Hematopoietic multipotent progenitor cell treated with erythropoietin and hydrocortisone succinate and interleukin-3 and kit ligand, for 8 days (in vitro differentiated cells): ENCODE measurements at places on chromosomes 13 and 19.

GRCh38 chr13:73058432-73058735 lies 421 bp upstream of the KLF5 start:
- no peak for DNase-seq

DNA sequence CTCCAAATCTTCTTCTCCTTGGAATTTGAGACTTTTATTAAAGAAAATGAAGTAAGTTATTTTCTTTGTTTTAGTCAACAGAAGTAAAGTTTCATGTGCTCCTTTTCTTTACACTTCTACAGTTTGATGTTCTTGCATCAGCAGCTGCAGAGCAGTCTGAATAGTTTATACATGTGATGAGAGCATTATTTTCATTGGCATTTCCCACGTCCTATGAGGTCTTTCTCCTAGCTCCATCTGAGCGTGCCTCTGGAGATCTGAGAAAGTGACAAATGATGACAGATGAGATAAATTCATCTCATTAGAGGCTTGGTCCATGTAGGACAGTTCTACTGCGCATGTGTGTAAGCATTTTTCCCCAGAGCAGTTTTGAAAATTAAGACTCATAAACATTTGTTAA lies 1290.0 kb downstream of the UQCRFS1 start:
- DNase-seq, result no peak

GRCh38 chr19:1863328-1863637 lies at the start of gene KLF16:
KLF16 (minus strand) TSS chr19:1863579; CDS start chr19:1863497, 82 bp downstream.
- no peak for DNase-seq

DNA sequence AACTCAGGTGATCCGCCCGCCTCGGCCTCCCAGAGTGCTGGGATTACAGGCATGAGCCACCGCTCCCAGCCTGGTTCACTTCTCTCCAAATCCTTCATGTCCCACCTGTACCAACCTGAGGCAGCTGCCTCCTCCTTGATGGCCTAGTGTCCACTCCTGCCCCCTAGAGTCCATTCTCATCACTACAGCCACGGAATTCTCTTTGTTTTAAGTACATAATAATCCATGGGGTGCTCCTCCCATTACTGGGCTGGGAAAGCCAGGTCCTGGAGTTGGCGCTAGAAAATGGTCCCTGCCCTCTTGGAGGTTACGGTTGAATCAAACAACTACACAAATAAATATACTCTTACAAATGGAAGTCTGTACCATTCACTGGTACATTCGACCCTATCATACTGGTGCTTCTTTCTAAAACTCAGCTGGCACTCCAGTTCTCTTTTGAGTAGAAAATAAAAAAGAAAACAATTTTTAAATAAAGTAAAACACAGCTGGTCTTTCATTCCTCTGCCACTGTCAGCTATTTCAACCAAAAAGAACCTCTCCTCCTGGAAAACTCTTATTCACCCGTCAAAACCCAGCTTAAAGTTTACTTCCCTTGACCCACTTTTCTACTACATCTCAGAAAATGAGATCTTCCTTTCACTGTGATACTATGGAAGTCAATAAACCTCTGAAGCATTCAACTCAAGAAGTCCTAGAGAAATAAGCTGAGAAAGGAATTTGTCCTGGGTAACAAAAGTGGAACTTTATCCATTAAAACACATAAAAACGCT lies 22.4 kb upstream of the ARHGEF18 start:
- DNase-seq, result peak; percentile 65

- DNase-seq, result peak; percentile 75
Observed at GRCh38 chr19:46635920-46636761, at the start of gene GNG8. GNG8 (minus strand) TSS chr19:46636202; CDS start chr19:46634682, 1,520 bp downstream.

DNA sequence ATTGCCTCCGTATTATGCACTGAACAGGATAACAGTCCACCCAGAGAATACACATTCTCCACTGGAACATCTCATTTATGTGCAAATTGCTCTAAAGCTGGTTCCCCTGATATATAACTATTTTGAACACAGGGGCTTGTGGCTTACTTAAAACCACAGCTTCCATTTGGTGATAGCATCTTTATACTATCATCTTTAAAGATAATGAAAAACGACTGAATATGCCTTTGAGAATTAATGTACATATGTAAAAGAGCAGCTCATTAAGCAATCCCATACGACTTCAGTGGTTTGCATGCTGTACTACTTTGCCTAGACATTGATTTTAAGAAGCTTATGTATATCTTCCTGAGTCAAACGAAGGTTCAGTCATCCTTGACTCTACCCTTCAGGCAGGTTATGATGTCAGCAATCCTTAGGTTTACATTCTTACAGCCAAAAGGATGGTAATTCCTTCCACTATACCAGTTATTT lies 40.8 kb downstream of the BRD4 start:
- DNase-seq, result peak; percentile 56

DNA sequence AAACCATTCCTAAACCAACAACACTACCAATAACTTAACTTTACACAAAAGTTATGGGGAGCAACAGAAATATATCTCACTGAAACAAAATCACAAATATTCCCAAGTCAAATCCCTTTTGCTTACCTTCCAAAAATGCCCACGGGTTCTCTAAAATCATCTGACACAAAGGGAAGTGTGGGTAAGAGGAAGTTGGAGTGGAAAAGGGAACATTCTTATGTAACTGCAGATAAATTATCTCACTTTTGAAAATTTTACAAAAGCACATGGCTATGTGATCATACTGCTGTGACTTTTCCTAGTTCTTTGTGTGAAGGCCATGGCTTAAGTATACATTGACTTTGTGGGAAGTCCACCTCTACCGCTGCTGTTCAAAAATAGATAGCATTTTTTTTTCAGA lies 350.5 kb downstream of the GPC6 start:
- DNase-seq, result no peak

DNA sequence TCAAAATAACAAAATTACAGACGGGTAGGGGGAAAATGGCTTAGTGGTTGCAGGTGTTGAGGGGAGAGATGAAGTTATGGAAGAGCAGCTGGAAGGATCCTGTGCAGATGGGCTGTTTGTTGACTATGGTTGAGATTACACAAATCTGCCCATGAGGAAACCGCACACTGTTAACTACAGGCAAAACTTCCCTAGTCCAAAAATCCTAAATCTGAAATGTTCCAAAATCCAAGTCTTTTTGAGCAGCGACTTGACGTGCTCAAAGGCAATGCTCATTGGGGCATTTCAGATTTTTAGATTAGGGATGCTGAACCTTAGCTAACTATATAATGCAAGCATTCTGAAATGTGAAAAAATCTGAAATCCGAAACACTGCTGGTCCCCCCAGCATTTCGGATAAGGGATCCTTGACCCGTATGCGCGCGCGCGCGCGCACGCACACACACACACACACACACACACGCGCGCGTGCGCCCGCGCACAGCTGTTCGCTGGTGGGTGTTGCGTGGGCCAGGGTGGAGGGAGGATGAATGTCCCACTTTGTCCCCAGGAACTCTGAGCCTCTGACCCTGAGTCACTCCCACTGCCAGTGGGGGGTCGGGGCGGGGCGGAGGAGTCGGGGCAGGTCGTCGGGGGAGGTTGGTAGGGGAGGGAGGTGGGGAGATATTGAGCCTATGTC lies 6.8 kb downstream of the F2RL3 start:
- peak; percentile 25 for DNase-seq
